Heart left ventricle (tissue), 16 donors: ENCODE measurements at places on chromosomes 5 and 9.
A peak's percentile ranks its signal among the peaks of the same experiment; 100 is the strongest.

DNA sequence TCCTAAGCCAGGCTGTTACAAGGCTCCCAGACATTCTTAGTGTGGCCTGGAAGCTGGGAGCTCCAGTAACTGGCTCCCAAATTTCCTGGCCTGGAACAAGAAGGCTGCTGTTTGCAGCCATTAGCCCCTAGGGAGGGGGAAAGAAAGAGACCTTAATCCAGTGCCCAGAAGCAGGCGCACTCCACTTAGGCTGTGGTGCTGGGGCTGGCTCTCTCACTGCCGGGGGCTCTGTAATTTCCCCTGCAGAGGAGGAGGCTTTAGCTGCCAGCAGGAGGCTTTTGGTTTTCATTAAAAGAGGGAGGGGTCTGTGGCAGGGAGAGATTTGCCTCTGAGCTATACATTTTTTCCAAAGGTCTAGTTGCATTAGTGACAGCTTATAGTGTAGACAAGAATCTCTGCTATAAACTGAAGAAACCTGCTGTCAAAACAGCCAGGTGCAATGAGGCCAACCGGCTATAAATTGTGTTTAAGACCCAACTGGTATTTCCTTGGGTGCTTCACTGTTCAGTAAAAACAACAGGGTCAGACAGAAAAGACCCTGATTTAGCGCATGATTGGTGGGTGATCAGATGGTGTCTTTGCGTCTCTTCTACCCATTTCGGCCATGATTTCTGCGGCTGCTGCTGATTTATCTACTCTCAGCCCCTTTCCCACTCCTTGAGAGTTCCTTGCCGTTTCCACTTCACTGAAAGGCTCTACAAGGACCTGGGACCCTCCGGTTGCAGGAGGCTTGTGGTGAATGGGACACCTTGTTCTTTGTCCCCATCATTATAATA is 254.6 kb downstream of the AOPEP start:
- no peak for DNase-seq

DNA sequence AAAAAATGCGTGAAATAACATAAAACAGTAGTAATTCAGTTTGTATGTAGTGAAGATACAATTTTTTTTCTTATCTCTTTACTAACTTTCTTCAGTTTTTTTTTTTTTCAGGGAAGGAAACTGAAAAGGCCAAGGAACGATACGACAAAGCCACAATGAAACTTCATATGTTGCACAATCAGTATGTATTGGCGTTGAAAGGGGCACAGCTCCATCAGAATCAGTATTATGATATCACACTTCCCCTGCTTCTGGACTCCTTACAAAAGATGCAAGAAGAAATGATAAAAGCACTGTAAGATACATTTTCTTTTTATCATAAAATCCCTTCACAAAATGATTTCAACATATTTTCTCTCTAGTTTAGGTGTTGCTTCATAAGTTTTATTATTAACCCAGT is 120.0 kb downstream of the FER start:
- no peak for DNase-seq

GRCh38 chr5:170748951-170749471 is 34.5 kb upstream of the GABRP start:
- DNase-seq, result no peak

- DNase-seq, result no peak
Measured at GRCh38 chr9:86046071-86046636, 53.2 kb downstream of the GOLM1 start.

- DNase-seq, result no peak
Measured at GRCh38 chr9:114701988-114702387, 20.0 kb upstream of the TEX48 start.

GRCh38 chr5:74017112-74017511 is 391.1 kb downstream of the ARHGEF28 start:
- no peak for DNase-seq

- DNase-seq, result peak; percentile 76
Measured at GRCh38 chr9:96383165-96383942, at the start of gene SLC35D2. TSS of gene SLC35D2 (minus strand) at chr9:96383711. CDS start at chr9:96383634, 77 bp downstream.
